Fibroblast of upper back skin (primary cell): ENCODE measurements at places on chromosomes 4 and X.
A peak's percentile ranks its signal among the peaks of the same experiment; 100 is the strongest.

DNA sequence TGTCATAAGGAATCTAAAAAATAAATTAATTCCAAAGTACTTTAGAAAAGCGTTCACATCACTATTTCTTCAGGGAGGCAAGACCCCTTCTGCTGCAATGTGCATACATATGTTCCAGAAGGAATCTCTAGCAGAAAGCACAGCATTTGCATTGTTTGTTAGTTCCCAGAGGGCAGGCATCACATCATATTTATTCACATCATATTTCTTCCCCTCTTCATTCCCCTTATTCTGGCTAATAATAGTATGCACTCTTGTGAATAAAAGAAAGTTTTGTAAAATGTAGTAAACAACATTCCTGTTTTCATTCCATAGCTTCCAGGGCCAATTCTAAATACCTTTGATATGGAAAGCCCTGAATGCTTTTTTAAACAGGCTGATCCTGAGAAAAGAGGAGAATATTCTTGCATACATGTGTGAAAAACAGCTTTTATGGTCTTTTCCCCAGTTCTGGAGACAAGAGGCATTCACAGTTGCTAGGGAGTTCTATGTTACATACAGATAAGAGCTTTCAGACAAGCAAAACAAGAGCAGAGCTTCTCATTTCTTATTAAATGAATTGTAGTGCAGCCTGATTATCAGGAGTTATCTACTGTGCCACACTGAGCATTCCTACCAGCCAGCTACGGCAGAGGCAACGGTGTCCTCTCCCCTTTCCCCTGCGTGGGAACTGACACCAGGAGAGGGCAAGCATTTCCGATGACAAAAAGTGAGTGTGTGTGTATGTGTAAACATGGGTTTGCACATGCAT, 15.2 kb downstream of the GATB start:
- no peak for DNase-seq

- DNase-seq = peak; percentile 94
These were observed 32.8 kb downstream of the ABCE1 start for GRCh38 chr4:145130788-145131399.

DNA sequence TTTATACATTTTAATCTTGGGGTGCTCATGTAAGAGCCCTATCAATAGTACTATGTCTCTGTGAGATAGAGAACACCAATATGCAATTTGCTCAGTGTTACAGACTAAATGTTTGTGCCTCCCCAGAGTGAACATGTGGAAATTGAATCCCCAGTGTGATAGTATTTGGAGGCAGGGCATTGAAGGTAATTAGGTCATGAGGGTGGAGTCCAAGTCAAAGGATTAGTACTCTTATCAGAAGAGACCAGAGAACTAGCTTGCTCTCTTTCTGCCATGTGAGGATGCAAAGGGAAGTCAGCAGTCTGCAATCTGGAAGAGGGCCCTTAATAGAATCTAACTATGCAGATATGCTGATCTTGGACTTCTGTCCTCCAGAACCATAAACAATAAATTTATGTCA, 1317.0 kb downstream of the STIM2 start:
- no peak for DNase-seq

DNA sequence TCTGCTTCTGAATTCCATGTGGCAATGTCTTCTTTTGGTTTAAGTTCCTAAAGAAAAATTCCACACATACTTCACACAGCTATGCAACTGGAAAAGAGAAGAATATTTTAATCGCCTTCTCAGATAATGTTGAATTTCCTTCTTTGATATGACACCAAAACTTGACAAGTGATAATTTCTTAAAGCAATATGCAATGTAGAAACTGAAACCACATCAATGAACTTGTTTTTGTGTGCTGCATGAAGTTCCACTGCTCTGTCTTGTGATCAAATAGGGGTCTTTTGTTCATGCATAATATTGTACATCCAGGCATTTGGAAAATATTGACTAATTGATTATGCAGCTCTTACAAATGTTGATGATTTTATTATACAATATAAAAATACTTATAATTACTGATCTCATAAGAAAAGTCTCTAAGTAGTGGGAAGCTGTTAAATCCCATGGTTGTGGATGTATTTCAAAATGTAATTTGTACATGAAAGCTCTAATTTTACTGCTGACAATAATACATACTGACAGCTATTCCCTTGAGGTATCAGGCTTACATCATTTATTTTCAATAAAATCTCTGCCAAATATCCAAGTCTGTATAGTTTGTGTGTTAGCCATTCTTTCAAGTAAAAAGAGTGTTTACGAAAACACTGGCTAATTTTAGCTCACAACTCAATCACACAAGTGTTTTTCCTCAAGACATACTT, 56.5 kb downstream of the AGA start:
- DNase-seq = no peak

GRCh38 chr4:121380776-121381462, at the start of gene QRFPR:
QRFPR (minus strand) TSS chr4:121381018; CDS start chr4:121380647, 371 bp downstream.
- no peak for DNase-seq
